Activated naive CD8-positive, alpha-beta T cell treated with anti-CD3 and anti-CD28 coated beads, Interleukin-2, amount 10 ng/mL, durations not matched to agents 7 days and 5 days (primary cell): ENCODE measurements at places on chromosomes 2 and 18. TPM values are rescaled to one million over a fixed set of nuclear protein-coding genes. Genes with fewer than 3 reads are reported as not detected.
A peak's percentile ranks its signal among the peaks of the same experiment; 100 is the strongest.

DNA sequence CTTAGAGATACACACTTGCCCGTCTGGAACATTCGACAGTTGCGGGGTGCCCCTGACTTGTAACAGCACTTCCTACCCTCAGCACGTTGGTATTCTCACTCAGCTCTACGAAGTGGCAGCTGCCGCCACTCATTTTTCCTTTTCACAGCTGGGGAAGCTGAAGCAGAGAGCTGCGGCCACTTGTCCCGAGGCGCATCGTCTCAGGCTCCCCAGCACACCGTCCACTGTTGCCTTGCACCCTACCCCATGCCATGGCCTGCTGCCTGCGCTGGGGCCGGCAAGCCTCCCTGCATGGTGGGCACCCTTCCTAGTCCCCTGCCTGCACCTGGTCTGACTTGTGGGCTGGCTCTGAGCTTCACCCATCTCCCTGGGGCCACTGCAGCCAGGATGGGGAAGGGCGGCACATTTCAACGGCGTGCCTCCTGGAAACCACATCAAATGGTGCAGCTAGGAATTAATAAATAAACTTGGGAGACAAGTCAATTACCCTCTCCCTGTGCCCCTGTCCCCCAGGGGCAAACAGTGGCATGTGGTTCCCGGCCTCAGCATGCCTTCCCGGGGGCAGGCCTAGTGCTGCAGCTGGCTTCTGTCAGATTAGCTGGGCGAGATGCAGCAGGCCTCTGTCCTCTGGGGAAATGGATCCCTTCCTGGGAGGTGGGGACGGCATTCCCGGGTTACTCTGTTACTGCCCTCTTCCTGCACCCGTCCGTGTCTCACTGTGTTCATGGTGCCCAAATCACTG, 64.7 kb upstream of the HAAO start:
- DNase-seq, result no peak
- H3K27ac ChIP-seq, result no peak overlapping the region
- H3K27me3 ChIP-seq, result no peaks in the 10 kb centered on the region
- no peaks in the 10 kb centered on the region for H3K36me3 ChIP-seq

REEP1 gene
- total RNA-seq, result not detected

RNU2-63P gene
- 24.3 TPM for total RNA-seq

GRCh38 chr18:80106482-80107051, 2.5 kb upstream of the ADNP2 start:
- H3K36me3 ChIP-seq, result peaks cover 5% of the 10 kb centered on the region
- peaks cover 2% of the 10 kb centered on the region for H3K27me3 ChIP-seq
- peaks cover 14% of the 10 kb centered on the region for H3K4me1 ChIP-seq
- H3K4me3 ChIP-seq, result no peak overlapping the region

DNA sequence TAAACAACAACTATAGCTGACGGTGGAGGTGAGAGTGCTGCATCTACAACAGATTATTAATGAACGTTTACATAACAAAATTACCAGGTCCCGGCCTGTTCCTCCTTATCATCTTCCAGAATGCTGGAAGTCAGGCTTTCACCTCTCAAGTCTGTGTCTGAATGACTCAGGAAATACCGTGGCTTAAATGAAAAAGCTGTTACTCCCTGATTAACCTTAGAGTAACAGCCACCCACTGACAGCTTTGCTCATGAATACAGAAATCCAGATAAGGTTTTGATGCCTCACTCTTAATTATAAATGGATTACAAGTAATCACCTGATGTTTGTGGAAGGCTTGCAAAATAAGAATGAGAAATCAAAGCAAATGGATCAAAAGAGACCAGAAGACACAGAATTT, 885.3 kb upstream of the CELF4 start:
- no peaks in the 10 kb centered on the region for H3K27me3 ChIP-seq
- no peak overlapping the region for H3K4me3 ChIP-seq
- no peak overlapping the region for H3K27ac ChIP-seq
- no peaks in the 10 kb centered on the region for H3K4me1 ChIP-seq
- no peaks in the 10 kb centered on the region for H3K36me3 ChIP-seq

- peaks cover 7% of the 10 kb centered on the region for H3K27me3 ChIP-seq
- no peak overlapping the region for H3K4me3 ChIP-seq
- H3K27ac ChIP-seq, result no peak overlapping the region
- H3K4me1 ChIP-seq, result no peaks in the 10 kb centered on the region
These were observed 379.0 kb upstream of the FANCL start for GRCh38 chr2:58620093-58620492.

ARHGAP28 gene
- total RNA-seq, result not detected

SLC1A4 gene
- total RNA-seq, result 27.0 TPM

GRCh38 chr2:41992671-41993434, 55.0 kb upstream of the PKDCC start:
- H3K36me3 ChIP-seq, result no peaks in the 10 kb centered on the region
- no peak overlapping the region for H3K4me3 ChIP-seq
- no peaks in the 10 kb centered on the region for H3K4me1 ChIP-seq
- H3K27ac ChIP-seq, result no peak overlapping the region
- no peak for DNase-seq

- H3K27ac ChIP-seq, result no peak overlapping the region
- H3K27me3 ChIP-seq, result peaks cover 5% of the 10 kb centered on the region
- H3K36me3 ChIP-seq, result no peaks in the 10 kb centered on the region
- DNase-seq, result peak; percentile 53
These were observed 10.6 kb upstream of the MC5R start for GRCh38 chr18:13813271-13813849.

DNA sequence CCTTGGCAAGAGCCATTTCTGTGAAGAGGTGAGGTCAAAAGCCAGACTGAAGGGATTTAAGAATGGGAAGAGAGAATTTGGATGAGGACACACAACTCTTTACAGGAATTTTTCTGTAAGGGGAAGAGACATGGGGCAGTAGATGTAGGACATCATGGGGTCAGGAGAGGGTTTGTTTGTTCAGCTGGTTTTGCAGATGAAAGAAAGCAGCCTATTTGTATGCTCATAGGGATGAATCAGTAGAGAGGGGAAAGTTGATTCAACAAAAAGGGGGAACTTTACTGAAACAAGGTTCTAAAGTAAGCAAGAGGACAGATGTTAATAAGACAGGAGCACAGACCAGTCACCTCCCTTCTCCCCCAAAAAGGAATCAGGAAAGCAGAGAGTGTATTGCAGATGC, 11.2 kb downstream of the SCG2 start:
- no peak for DNase-seq
- H3K36me3 ChIP-seq, result no peaks in the 10 kb centered on the region
- no peak overlapping the region for H3K27ac ChIP-seq
- H3K4me1 ChIP-seq, result no peaks in the 10 kb centered on the region

KCNK3 gene
- not detected for total RNA-seq

AMER3 gene
- not detected for total RNA-seq

UGT1A3 gene
- total RNA-seq, result not detected

GRCh38 chr2:218030409-218031195, 27.8 kb upstream of the TNS1 start:
- H3K4me3 ChIP-seq, result no peak overlapping the region
- H3K27me3 ChIP-seq, result no peaks in the 10 kb centered on the region
- no peak for DNase-seq
- no peaks in the 10 kb centered on the region for H3K36me3 ChIP-seq
- H3K4me1 ChIP-seq, result peaks cover 6% of the 10 kb centered on the region

- H3K27ac ChIP-seq, result no peak overlapping the region
- peaks cover 17% of the 10 kb centered on the region for H3K4me1 ChIP-seq
- H3K4me3 ChIP-seq, result no peak overlapping the region
These were observed 45.3 kb downstream of the SMAD7 start for GRCh38 chr18:48905513-48905912.

FRZB gene
- total RNA-seq, result not detected

GRCh38 chr2:125582516-125582915, 1073.4 kb upstream of the GYPC start:
- no peaks in the 10 kb centered on the region for H3K4me1 ChIP-seq
- H3K27ac ChIP-seq, result no peak overlapping the region
- no peaks in the 10 kb centered on the region for H3K27me3 ChIP-seq
- DNase-seq, result no peak
- H3K4me3 ChIP-seq, result no peak overlapping the region
- no peaks in the 10 kb centered on the region for H3K36me3 ChIP-seq

DNA sequence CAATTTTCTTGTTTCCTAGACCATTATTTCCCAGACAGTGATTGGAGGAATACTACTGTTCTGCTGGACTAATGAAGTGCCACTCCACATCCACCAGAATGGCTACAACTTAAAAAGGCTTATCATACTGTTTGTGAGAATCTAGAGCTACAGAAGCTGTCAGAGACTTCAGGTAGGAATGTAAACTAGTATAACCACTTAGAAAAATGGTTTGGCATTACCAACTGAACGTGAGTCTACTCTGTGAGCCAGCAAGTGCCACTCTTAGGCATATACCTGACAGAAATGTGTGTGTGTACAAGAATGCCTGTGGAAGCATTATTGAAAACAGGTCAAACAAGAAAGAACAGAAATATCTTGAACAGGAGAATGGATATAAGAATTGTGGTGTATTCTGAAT, 4.2 kb upstream of the SCN3A start:
- no peaks in the 10 kb centered on the region for H3K36me3 ChIP-seq
- peaks cover 3% of the 10 kb centered on the region for H3K27me3 ChIP-seq
- no peak for DNase-seq
- H3K4me1 ChIP-seq, result peaks cover 4% of the 10 kb centered on the region

- no peak overlapping the region for H3K27ac ChIP-seq
- no peak overlapping the region for H3K4me3 ChIP-seq
- no peak for DNase-seq
- H3K4me1 ChIP-seq, result no peaks in the 10 kb centered on the region
These were observed 7.4 kb upstream of the MBOAT2 start for GRCh38 chr2:9010866-9011265.

- H3K4me3 ChIP-seq, result no peak overlapping the region
- no peaks in the 10 kb centered on the region for H3K27me3 ChIP-seq
- H3K27ac ChIP-seq, result no peak overlapping the region
- no peak for DNase-seq
These were observed 122.4 kb downstream of the PTGR3 start for GRCh38 chr18:75086494-75087034.

CIB4 gene
- total RNA-seq, result not detected

POTEE gene
- total RNA-seq, result 0.48 TPM

CXCR2 gene
- 0.57 TPM for total RNA-seq

RTP5 gene
- 0.60 TPM for total RNA-seq

DNA sequence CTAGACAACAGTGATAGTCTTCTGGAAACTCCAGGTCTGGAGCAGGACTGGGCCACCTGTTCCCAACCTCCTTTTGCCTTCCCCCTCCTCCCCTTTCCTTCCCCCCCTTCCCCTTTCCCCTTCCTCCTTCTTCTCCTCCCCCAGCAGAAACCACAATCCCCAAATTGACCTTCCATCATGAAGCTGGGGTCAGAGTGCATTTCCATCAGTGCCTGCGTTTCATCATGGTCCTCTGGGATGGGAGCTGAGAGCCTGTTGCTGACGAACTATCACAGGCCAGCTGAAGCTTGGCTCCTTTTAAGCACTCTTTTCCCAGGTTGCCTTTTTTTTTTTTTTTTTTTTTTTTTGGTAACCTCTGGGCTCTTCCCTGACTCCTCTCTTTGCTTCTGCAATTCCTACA, 52.6 kb upstream of the SMAD2 start:
- peaks cover 3% of the 10 kb centered on the region for H3K4me1 ChIP-seq
- no peak for DNase-seq
- no peak overlapping the region for H3K27ac ChIP-seq
- H3K4me3 ChIP-seq, result no peak overlapping the region
- no peaks in the 10 kb centered on the region for H3K36me3 ChIP-seq

GRCh38 chr2:27809761-27810241, 38.3 kb downstream of the MRPL33 start:
- DNase-seq, result no peak
- no peak overlapping the region for H3K4me3 ChIP-seq
- peaks cover 8% of the 10 kb centered on the region for H3K4me1 ChIP-seq
- H3K27ac ChIP-seq, result no peak overlapping the region

- no peaks in the 10 kb centered on the region for H3K4me1 ChIP-seq
- DNase-seq, result no peak
- H3K4me3 ChIP-seq, result no peak overlapping the region
- H3K27ac ChIP-seq, result no peak overlapping the region
- no peaks in the 10 kb centered on the region for H3K27me3 ChIP-seq
These were observed 179.4 kb downstream of the MYCN start for GRCh38 chr2:16119741-16120140.

DNA sequence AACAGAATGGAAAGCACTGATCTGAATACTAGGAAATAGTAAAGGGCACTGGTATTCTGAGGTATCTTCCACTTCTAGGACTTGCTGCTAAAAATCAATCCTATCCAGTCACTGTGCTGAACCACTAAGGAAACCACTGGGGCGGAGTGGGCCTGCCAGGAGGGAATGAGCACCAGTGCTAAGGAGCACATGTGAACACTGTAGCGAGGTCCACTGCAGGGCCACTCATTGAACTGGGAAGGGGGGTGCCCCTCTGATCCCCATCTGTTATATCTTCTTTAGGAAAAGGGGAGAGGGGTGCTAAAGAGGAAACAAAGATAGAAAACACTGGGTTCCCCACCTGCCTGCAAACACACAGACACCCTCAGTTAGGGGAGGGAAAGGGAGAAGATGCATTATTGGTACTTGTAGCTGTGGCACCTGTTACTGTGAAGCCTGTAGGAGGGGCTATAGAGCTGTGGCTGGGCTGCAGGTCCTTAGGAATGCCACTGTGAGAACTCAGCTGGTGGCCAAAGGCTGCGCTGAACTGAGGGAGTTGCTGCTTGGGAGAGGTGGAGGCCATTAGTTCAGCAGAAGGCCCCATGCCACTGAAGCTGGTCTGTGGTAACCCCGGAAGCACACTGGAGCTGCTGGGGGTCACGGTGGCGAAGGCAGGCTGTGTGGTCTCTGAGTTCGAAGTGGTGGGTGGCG, 81.8 kb downstream of the INO80D start:
- H3K27me3 ChIP-seq, result no peaks in the 10 kb centered on the region
- peaks cover 26% of the 10 kb centered on the region for H3K36me3 ChIP-seq
- peaks cover 4% of the 10 kb centered on the region for H3K4me1 ChIP-seq
- no peak overlapping the region for H3K27ac ChIP-seq
- no peak overlapping the region for H3K4me3 ChIP-seq

DNA sequence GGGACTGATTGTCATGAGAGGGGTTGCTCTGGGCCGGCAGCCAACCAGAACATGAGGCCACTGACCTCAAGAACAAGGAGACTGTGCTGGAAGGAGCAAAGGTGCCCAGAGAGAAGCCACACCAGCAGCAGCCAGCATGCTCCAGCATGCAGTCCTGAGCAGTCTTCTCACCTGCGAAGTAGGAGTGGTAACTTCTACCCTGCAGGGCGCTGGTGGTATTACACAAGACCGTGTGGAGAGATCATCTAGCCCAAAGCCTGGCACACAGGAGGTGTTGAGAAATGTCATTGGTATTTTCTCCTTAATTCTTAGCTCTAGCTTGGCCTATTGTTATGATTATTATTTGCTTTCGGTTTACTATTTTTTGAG, 132.7 kb downstream of the TSN start:
- no peaks in the 10 kb centered on the region for H3K27me3 ChIP-seq
- H3K27ac ChIP-seq, result no peak overlapping the region
- H3K36me3 ChIP-seq, result no peaks in the 10 kb centered on the region

DNA sequence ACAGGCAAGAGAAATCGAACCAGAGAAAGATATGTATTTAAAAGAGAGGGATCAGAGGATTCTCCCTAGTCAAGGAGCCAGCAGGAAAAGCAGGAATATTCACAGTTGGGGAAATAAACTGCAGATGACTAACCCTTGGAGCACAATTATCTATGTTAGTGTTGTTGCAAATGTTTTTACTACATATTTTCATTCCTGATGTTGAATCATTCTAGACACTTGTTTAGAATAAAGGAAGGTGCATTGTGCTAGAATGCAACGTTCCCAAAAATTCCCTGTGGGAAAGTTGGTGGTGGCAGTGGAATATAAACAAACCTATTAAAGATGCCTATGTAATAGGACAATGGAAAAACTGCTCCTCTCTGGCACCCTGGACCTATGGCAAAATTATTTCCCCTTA, 63.3 kb downstream of the DTNA start:
- no peak overlapping the region for H3K27ac ChIP-seq
- H3K4me1 ChIP-seq, result no peaks in the 10 kb centered on the region
- H3K27me3 ChIP-seq, result peaks cover 13% of the 10 kb centered on the region
- DNase-seq, result no peak
- no peak overlapping the region for H3K4me3 ChIP-seq
